Activated CD4-positive, alpha-beta T cell treated with anti-CD3 and anti-CD28 coated beads, Interleukin-2, amount 50 U/mL, for 4 hours (primary cell): ENCODE measurements at places on chromosomes 13 and 19.

GRCh38 chr19:7106711-7107657 is 37.5 kb downstream of the ZNF557 start:
- DNase-seq = no peak

DNA sequence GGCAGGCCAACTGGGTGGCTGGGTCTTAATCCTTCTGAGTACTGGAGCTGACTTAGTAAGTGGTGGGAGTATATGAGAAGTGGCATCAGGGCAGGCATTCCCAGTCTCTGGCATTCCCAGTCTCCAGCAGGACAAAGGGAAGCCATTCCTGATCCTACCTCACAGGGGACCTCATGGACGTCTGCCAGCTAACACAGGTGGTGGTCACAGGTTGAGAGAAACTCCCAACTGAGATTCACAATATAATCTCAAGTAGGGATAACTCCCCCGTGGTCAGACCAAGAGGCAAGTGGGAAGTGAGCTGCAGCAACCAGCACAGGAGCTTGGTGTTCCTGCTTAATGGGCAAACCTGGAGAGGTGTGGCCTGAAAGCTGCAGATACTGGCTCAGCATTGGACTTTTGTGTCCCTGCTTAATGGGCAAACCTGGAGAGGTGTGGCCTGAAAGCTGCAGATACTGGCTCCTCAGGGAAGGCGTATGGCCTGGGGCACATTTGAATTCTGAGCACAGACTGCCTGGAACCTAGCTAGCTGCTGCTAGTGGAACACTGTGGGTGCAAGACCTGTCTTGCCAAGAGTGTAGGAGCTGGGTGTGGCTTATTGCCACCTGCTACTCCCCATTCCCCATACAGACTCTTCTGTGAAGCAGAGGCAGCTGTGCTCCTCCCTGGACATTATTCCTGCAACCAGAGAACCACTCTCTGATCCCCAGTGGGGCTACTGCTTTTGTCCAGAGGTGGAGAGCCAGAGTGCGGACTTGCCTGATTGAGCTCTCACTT is 25.9 kb upstream of the OR10H2 start:
- DNase-seq = no peak

GRCh38 chr13:35157143-35157755 is 215.2 kb downstream of the NBEA start:
- no peak for DNase-seq

GRCh38 chr19:5563008-5563431 is 4.7 kb downstream of the TINCR start:
- no peak for DNase-seq

DNA sequence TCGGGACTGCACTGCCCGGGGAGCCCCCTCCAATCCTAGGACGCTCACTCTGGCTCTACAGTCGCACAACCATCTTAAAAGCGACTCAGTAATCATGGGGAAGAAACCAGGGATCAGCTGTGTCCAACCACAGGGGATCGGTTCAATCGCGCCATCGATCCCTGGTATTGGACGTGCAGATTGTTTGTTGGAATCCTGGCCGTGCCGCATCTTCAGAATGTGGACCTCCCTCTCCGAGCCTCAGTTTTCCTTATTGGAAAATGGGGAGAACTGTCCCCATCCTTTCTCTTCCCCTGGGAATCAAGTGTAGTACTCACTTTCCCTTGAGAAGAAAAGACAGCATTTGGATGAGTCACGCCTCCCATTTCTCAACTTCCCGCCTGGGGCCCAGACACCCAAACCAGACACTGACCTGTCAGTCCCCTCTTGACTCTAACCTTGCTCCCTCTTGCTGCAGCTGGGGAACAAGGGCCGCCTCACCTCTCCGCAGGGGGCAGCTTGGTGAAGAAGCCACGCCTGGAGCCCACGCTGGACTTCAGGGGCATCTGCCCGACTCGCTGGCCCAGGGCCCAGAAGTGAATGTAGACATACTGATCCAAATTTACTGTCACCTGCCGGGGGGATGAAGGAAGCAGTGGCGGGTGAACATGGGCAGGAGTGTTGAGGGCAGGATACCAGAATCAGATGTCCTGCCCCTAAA is 17.6 kb downstream of the EMP3 start:
- DNase-seq = no peak
